ENCODE measurements at places on chromosomes 7 and 10.

DNA sequence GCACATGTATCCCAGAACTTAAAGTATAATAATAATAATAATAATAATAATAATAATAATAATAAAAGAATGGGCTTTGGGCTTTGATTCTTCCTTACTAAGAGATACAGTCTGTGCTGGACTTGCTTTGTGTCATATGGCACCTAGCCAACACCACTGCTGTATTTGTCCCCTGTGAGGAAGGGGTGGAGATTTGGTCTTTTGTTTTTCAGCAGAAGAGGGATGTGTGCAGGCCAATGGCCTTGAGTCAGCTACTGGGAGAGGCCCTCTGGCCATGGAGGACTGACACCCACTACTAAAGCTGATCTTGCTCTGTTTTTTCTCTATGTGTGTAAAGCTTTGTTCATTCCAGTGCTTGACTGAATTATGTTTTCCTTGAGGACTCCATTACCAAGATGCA is 573.0 kb upstream of the PCDH15 start:
- DNase-seq = no peak

GRCh38 chr10:21943633-21944265 is 59.8 kb downstream of the DNAJC1 start:
- DNase-seq = no peak

DNA sequence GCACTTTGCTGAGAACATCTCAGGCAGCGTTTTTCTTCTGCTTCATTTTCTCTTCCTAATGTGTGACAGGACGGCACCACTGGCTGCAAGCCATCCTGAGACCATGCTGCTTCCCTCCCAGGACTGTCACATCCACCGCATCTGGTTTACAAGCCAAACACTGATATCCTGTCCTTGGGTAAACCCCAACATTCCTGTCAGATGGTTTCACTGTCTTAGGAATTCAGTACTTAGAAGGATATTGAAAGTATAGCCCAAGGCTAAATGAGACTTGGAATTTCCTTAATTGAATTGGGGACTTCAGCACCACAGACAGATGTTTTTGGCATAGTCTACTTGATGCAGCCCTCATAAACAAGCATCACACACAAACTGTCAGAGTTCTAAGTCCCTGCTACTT is 74.2 kb upstream of the PLXNA4 start:
- no peak for DNase-seq

GRCh38 chr7:33854178-33854577 is 51.2 kb upstream of the BMPER start:
- DNase-seq = no peak

- peak; percentile 28 for DNase-seq
Observed at GRCh38 chr10:60649485-60650377, 128.5 kb upstream of the CDK1 start.

DNA sequence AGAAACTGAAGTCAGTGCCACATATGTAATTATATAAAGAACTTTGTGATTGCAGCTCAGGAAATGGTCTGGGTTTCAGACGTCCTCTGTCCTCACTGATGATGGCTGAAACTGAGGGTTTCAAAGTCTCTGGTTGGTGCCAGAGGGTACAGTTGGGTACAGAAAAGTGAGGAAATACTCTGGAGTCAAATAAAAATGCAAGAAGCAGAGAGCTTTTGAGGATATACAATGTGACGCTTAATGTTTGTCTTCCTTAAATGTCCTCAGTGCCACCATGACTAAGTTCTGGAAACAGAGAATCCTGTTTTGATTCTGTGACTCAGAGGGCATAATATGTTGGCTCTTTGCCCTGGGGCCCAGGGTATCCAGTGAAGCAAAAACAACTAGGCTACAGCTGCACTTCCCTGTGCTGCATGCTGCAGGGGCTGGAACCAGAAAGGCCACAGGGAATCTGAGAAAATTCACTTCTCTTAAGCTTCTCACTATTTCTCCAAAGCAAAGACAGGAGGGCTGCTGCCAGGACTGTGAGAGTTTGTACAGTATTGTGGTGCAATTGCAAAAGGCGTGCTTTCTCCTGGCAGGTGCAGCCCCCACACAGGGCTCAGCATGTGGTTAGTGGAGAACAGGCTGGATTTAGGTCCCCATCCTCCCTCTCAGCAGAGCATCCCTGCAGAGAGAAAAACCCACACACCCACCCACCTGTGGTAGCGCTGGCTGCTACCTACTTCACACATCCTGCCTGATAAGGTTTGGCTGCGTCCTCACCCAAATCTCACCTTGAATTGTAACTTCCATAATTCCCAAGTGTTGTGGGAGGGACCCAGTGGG is 169.5 kb upstream of the SVIL start:
- DNase-seq = peak; percentile 17

- no peak for DNase-seq
Observed at GRCh38 chr7:41955451-41955850, 252.6 kb upstream of the INHBA start.

GRCh38 chr10:109341986-109342385 is 581.3 kb downstream of the XPNPEP1 start:
- no peak for DNase-seq

DNA sequence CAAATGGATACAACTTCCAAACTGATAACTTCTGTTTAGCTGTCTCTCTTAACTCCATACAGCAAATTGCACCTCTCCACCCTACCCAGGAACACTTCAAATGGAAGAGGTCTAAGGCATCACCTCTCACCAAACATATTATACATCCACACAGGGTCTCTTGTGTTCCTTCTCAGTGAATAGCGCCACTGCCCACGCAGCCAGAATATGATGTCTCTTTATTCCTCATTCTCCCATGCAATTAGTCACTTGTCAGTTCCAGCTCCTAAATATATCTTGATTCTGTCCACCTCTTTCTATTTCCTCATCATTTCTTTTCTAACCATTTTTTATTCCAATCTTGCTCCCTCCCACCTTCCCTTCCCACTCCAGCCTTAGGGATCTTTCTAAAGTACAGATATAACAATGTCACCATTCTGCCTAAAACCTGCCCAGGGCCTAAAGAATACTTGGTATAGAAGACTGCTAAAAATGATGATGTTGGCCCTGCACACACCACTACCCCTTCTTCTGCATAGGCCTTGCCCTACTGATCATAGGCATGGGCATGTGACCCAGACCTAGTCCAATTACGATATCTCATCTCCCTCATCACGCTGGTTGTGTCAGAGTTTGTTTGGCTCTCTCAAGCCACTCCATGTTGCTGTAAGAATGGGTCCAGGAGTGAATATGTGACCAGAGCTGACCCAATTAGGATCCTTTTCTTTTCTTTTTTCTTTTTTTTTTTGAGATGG is 5.7 kb upstream of the TSPAN14 start:
- DNase-seq = no peak

DNA sequence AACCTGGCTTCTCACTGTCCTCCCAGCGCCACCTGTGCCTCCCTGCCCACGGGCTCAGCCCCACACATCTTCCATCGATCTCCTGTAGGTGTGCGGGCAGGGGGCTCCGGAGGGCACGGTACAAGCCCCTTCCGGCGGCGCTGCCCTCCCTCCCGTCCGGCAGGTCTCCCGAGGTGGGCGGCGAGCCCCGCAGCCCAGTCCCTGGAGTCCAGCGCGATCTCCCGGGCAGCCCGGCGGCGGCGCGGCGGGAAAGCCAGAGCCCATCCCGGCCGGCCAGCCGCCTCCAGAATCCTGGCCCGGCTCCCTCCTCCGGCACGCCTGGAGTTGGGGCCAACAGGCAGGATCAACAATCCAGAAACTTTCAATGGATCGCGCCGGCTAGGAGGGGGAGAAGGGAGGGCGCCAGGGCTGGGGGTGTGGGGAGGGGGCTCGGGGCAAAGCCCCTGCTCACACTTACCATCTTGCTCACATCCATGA is 100.1 kb downstream of the HIP1 start:
- DNase-seq = peak; percentile 47

DNA sequence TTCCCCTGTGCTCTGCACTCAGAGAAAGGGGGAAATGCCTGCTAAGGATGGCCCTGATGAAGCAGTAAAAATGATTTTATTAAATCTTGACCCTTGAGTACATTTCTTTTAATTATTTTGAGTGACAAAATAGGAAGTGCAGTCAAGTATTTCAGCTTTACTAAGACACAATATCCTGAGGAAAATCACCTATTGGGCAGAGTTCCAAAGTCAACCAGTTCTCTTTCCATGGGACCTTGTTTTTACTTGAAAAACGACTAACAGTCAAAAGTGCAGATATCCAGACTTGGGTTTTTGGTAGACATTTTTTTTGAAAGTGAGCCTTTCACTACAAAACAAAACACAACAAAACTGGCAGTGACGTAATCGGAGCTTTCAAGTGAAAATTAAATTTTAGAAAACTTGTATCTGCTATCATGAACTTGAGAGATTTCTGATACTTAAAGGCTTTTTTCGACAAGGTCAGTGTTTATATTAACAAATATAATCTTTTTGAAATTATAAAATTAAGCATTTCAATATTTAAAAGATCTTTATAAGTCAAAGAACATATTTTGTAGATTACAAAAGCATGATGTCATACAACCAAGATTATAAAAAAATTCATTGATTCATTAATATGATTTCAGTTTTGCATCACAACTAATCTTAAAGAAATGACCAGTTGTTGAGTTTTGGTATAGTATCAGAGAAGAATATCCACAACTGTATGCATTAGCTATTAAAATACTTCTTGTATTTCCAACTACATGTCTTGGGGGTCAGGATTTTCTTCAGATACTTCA is 513.8 kb upstream of the AKR1E2 start:
- DNase-seq = no peak

DNA sequence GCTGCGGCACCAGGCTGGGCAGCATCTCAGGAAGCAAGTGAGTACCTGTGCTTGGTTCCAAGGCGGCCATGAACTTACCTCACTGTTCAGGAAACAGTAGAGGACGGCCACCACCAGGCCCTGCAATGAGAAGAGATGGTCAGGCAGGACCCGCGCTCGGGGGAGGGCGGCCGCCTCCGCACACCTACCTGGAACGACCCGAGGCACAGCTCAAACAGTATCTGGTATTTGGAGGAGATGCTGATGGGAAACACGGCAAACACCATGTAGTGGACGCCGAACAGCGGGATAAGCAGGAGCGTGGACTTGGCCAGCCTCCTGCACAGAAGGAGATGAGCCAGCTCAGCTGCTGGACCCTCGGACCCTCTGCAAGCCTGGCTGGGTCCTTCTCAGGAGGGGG is 112.9 kb downstream of the VIPR2 start:
- no peak for DNase-seq

DNA sequence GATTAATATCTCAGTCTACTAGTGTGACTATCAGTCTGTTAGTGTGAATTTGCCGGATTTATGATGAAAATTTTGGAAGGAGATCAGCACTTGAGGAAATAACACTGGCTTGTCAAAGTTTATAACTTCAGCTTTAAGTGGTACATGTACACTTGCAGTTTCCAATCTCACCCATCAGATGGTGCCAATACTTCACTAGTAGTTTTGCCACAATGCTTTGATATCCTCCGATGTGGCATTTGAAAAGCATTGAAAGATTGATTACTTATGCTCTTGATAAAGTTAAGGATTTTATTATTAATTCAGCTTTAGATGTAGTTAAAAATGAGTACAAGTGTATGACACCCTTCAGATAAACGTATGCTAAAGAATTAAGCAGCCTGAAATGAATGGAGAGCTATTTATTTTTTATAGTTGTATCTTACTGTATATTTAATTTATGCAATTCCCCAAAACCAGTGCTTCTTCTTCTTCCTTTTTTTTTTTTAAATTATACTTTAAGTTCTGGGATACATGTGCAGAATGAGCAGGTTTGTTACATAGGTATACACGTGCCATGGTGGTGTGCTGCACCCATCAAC is 98.2 kb downstream of the ANLN start:
- DNase-seq = peak; percentile 78

- no peak for DNase-seq
Observed at GRCh38 chr7:94277236-94277635, 117.5 kb upstream of the COL1A2 start.

DNA sequence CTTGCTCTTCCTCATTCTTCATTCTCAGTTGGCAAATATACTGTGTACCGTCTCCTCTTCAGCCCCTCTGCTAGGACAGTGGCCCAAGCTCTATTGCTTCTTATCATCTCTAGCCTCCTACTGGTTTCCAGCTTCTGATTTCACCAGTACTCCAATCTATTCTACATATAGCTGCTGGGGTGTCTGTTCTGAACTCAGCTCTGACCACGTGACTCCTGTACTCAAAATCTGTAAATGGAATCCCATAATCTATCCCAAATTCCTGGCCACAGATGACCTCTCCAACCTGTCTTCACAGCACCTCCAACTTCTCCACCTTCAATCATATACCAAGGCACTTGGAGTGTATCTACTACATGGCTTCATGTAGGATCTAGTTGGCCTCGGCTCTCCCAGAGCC is 152.9 kb downstream of the NRCAM start:
- DNase-seq = no peak

DNA sequence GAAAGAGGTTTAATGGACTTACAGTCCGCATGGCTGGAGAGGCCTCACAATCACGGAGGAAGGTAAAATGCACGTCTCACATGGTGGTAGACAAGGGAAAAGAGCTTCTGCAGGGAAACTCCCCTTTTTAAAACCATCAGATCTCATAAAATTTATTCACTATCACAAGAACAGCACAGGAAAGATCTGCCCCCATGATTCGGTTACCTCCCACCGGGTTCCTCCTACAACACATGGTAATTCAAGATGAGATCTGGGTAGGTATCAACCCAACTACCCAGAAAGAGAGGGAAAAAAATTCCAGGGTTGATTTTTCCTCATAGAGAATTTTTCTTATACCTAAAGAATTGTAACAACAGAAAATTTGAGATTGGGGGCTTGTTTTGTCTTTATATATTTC is 13.9 kb downstream of the RAPGEF5 start:
- no peak for DNase-seq

DNA sequence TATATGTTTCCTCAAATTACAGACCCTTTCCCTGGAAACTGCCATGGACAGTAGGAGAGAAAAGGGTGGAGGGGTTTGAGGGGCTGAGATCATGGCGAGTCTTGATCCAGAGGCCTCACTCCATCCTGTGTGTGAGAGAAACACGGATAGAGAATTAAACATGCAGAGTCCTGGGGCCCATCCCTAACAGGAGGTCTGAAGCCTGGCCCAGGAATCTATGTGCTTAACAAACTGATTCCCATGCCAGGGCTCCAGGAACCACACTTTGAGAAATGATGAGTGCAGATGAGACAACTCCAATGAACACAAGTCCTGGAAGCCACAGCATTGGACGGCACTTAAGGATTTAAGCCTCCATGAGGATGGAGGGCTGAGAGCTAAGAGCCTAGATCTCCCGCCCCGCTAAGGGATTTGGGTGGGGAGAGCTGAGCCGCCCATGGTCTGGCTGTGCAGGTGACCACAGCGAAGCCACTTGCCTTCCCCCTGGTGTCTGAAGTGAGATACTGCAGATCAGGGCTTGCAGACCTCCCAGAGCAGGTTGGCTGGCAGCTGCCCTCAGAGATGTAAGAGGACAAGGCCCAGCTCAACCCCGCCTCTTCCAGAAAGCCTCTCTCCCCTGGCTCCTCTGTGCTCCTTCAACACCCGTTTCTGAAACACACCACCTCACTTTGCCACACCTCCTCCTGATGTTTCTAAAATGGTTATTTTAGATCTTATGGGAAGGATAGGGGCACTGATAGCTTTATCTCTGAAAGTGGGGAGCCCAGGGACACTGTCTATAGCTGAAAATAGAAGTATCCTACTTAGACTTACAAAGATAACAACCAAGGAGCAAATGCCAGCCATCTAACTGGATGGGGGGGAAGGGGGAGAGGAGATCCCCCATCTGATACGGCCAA is 24.8 kb upstream of the EIF5AL1 start:
- no peak for DNase-seq

GRCh38 chr7:47837826-47838225 is 110.4 kb downstream of the PKD1L1 start:
- no peak for DNase-seq
